ENCODE measurements at places on chromosomes 12 and 14. TPM values are rescaled to one million over a fixed set of nuclear protein-coding genes. Genes with fewer than 3 reads are reported as not detected.

- DNase-seq = no peak
Measured at GRCh38 chr14:86662334-86662733, 1132.4 kb downstream of the FLRT2 start.

GRCh38 chr14:80618751-80619329 lies 322.7 kb downstream of the CEP128 start:
- DNase-seq = no peak

DNA sequence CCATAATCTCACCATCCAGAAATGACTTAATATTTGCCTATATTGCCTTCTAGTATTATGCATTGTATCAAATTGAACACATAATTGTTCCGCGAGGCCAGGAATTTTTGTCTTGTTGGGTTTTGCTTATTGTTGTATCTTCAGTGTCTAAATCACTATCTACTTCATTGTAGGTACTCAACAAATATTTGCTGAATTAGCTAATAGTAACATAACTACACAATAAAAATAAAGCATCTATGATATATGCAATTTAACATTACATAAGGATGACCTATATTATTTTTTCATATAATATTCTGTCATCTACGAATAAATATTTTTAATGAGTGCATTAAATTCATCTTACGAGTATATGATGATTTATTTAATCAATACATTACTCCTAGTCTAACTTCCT lies 656.3 kb downstream of the ETNK1 start:
- no peak for DNase-seq

GRCh38 chr12:55043542-55043941 lies 23.8 kb downstream of the NEUROD4 start:
- no peak for DNase-seq

GRCh38 chr12:131189781-131190180 lies 236.1 kb downstream of the ADGRD1 start:
- DNase-seq = no peak

DNA sequence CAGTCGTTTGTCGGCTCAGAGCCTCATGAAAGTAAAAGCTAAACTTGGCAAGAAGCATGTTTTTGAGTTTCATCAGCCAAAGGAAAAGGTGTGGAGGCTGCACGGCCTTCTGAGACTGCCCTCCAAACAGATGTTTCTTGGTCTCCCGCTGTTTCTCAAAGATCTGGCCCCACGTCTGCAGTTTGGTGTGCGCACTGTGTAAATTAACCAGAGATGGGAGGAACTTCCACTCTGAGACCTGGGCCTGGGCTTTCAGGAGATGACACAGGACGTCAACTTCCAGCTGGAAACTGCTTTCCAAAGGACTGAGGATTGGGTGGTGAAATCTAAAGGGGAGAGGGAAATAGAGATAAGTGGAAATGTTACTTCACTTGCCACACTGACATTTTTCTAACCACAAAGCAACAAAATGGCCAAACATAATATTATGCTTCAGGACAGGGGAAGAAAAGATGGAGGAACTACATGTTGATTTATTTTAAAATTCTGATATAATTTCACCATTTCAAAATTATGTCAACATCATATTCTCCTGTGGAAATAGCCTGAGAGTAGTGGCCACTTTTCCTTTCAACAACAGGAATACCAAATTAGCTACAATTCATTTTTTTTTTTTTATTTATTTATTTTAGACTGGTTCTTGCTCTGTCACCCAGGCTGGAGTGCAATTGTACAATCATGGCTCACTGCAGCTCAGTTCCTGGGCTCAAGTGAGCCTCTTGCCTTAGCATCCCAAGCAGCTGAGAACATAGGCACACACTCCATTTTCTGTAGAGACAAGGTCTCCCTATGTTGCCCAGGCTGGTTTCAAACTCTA lies 27.6 kb downstream of the KICS2 start:
- no peak for DNase-seq

DNA sequence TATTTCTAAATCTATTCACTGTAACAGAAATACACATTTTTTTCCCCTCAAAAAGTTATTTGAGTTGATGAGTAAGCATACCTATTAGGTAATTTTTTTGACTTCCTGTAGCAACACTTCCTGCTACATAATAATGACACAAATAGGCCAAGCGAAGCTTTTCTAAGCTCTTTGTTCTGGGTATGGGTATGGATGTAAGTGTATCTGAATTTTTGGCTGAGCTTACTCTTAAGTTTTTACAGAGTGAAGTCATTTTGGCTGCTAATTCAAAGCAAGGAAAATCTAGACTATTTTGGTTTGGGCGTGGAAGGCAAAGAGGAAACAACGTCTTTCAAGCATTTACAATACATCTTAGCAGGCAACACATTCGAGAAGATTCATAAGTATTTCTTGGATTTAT lies 1206.0 kb upstream of the FLRT2 start:
- no peak for DNase-seq

GRCh38 chr14:59131938-59132795 lies 56.3 kb upstream of the DAAM1 start:
- DNase-seq = no peak

GRCh38 chr14:90682615-90683014 lies 133.6 kb downstream of the TTC7B start:
- no peak for DNase-seq

DNA sequence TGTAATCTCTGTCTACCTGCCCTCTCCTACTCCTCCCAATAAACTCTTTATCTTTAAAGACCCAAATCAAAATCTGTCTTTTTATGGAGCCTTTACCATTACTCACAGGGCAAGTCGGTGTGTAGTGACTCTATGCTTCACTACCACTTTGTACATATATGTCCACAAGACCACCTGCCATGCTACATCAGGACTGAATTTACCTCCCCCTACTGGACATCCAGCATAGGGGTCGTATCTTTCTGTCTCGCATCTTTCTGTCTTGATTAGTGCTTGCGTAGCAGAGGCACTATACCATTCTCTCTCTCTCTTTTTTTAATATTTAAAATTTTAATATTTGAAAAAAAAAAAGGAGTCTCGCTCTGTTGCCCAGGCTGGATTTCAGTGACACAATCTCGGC lies 587.5 kb downstream of the SOX5 start:
- DNase-seq = no peak

DNA sequence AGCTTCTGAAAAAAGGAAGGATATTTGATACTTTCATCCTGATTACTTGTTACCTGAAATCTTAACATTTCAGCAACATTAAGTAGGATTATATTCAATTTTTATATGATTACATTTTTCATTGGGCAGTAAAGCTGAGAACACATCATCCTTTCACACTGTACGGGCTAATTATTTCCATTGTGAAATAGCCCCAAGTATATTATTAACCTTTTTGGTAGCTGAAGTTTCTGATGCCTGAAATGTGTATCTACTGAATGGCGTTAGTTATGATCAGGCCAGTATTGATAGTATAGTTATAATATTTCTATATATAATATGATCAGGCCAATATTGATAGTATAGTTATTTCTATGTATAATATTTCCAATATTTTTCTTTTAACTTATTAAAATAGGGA lies 10.1 kb downstream of the SPATS2 start:
- no peak for DNase-seq

DNA sequence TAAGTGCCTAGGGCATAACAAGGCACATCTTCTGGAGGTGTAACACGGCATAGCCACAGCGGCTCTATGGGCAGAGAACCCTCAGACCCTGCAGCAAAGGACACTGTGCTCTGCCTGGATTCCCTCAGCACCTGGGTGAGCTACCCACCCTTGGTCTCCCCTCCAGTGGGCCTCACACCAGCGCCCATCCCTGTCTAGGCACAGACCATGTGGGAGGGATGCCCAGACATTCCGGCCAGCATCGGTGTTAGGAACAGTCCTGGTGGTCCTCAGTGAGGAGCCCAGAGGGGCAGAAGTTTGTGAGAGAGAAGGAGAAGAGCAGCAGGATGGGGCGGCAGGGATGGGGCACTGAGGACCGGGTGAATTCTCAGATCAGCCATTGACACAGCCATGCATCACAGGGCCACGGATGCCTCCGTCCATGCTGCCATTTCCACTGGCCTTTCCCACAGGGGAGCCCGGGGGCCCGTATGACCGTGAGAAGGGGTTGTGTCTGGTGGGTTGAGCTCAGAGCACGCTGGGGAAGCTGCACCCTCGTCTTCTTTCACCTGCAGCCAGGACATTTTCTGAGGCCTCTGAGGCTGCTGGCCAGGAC lies 282.7 kb upstream of the SFSWAP start:
- no peak for DNase-seq

- DNase-seq = no peak
Measured at GRCh38 chr12:89933911-89934310, 225.3 kb upstream of the ATP2B1 start.

GRCh38 chr12:97148941-97149559 lies 242.0 kb downstream of the NEDD1 start:
- DNase-seq = peak; percentile 44

- DNase-seq = no peak
Measured at GRCh38 chr12:99619389-99620158, 28.0 kb upstream of the GARIN6 start.

DNA sequence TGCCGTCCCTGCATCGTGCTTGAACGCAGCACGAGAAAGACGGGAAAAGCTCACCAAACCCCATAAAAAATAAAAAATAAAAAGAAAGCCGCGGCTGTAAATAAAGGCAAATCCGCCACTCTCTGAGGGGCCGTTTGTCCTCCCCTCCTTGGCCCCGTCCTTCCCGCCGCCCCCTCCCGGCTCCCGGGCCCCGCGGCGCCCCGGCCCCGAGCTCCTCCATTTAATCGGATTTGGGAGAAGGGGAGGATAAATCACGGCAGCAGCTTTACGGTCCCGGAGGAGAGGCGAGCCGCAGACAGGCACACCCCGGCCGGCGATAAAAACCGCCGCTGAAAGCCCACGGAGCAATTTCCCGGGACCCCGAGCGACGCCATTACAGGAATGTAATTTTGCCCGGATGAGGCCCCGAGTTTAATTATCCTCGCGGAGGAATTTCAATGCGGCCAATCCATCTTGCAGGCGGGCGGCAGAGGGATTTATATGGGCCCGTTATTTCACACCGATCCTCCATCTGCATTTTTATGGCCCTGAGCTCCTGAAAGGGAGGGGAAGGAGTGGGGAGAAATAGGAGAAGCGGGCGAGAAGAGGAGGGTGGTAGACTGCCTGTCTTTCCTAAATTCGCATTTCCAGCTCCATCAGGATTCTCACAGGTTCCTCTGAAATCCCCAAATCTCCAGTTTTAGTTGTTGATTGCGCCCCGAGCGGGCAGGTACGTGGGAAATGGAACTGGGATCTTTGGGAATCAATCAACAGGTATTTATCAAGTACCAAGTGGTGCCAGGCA lies 1.3 kb upstream of the ATP5MC2 start:
- DNase-seq = no peak

GRCh38 chr14:42214981-42215491 lies 608.4 kb downstream of the LRFN5 start:
- no peak for DNase-seq

DNA sequence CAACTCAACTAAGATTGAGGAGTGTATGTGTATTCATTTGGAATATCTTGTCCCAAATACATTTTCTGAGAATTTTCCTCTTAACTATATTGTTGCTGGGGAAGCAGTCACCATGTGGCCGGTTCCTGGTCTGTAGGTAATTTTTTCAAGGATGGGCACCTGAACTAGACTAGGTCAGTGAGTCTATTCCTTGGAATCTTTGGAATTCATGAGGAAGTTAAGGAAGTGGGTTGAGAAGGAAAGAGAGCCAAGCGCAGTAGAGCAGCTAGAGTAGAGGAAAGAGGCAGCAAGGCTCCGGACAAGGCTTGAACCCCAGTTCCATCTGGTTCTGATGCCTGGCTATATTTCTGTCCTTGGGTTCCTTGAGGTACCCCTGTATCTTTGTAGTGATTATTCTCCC lies 183.7 kb downstream of the DACT1 start:
- no peak for DNase-seq

- no peak for DNase-seq
Measured at GRCh38 chr12:14573118-14573517, 5.4 kb upstream of the PLBD1 start.

DNA sequence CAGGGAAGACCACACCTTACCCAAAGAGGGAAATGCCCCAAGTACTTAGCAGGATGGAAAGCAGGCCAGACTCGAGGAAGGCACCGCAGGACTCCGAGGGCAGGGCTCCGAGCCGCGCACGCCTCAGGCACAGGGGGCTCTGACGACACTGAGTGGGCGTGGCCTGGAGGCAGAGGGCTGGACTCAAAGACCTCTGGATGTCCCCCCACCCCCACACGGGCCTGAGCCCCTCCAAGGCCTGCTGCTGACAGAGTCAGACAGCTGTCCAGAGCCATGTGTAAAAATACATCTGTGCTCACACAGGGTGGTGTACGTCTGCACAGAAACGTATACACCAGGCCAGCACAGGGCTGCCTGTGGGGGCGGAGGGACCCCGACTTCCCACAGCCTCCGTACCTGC lies 1.4 kb downstream of the AKT1 start:
- no peak for DNase-seq

- DNase-seq = peak; percentile 16
Measured at GRCh38 chr12:2126676-2127406, 74.1 kb downstream of the CACNA1C start.

DNA sequence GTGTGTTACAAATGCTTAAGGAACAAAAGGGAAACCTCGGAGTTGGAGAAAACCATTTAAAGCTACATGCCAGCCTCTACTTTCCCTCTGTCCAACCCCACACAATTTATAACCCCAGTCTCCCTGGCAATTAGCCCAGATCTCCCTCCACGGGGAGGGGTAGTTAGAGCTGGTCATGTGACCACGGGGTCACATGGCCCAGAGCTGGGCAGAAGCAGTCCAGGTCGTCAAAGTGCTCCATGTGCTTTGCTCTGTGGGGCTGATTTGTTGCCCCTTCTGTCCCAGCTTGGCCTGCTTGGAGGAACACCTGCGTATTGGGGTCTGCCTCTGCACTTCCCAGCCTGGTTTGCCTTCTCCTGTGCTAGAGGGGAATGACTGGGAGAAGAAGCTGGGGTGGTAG lies 219.1 kb downstream of the RBM19 start:
- no peak for DNase-seq

GRCh38 chr14:77882636-77883035 lies 82.7 kb downstream of the ADCK1 start:
- DNase-seq = no peak

GRCh38 chr14:47826809-47827208 lies 151.4 kb upstream of the MDGA2 start:
- DNase-seq = no peak

The SLC25A21 gene
- 1.5 TPM for total RNA-seq

The PARPBP gene
- 3.5 TPM for total RNA-seq

The NELL2 gene
- 5.8 TPM for total RNA-seq

The ZDHHC22 gene
- not detected for total RNA-seq

The GARIN6 gene
- 1.1 TPM for total RNA-seq

The CYP46A1 gene
- 6.5 TPM for total RNA-seq
